ENCODE measurements at places on chromosomes 3 and 15. TPM values are rescaled to one million over a fixed set of nuclear protein-coding genes. Genes with fewer than 3 reads are reported as not detected.

GRCh38 chr3:197378985-197379718 is 80.7 kb upstream of the DLG1 start:
- no peak for DNase-seq

DNA sequence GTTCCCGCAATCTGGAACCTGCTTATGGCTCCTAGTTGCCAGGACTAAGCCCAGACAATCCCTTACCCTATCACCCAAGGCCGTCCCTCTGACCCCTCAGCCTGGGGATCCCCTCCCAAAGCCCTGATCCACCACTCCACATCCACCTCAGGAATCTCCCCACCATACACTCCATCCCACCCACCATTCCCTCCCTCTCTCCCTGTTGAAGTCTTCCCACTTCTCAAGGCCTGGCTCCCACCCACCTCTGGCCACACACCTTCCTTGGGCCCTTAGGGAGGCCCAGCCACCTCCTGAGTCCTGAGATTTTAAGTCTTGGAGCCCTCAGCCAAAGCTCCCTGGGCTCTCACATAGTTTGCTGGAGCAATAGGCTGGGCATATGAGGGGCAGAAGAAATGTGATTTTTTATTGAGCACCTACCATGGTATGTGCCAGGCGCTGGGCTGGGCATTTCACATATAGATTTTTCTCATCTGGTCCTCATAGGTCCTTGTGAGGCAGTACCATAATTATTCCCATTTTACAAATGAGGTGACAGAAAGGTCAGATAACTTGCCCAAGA is 48.1 kb downstream of the HCN4 start:
- no peak for DNase-seq

GRCh38 chr3:172595664-172596393 is 72.6 kb upstream of the TNFSF10 start:
- DNase-seq, result peak; percentile 48

DNA sequence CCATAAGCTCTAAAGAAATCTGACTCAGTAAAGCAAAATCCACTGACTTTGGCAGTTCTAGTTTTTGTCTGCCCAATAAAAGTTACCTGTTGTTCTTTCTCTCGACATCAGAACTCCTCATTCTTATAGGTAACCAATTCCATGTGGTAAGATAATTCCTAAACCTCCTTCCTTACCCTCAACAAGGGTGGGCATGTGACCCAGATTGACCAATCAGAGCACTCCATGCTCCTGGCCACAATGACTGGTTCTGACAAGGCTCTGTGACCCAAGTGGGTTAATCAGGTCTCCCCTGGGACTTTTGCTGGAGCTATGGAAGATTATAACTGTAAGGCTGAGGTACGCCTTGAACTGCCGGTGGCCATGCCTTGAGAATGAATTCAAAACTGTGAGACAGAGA is 31.7 kb downstream of the LINS1 start:
- no peak for DNase-seq

GRCh38 chr3:42541079-42541478 is 38.6 kb downstream of the VIPR1 start:
- no peak for DNase-seq

DNA sequence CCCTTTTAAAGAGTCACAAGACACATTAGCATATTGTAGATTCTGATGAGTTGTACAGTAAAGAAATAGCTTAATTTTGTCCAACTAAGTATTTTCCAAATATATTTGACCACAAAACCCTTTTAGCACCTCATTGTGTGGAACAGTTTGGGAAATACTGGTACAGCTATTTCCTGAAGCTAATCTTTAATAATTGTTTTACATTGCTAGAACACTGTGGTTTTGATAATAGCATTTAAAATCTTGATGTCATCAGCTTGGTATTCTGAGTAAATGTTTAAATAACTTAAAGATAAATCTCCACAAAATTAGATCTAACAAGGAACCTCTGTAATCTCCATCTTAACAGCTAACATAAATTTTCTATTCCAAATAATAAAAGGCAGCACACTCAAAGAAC is 140.0 kb upstream of the MLF1 start:
- no peak for DNase-seq

DNA sequence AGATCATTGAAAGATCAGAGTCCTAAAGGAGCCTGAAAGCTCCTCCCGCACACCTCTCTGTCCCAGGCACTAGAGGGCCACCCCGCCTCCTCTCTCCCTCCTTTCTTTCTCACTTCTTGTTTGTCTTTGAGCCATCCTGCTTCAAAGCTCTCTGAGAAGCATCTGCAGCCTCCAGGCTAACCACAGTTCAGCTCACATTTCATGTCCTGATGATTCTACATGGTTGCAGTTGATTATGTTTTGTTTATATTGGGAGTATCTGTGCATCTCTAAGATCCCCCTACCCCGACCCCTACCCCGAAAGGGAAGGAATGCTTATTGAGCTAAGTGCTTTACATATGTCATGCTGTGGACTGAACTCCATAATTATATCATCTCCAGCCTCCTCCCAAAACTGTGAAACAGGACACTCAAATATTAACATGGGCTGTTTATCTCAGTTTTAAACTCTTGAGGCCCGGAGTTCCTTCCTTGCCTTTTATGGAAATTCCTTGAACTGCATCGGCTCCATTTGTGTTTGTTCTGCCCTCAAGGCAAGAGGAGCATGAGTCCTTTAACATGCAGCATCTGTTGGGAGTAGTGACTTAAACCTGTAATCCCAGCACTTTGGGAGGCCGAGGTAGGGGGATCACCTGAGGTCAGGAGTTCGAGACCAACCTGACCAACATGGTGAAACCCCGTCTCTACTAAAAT is 30.9 kb downstream of the MGLL start:
- no peak for DNase-seq

- DNase-seq, result no peak
Measured at GRCh38 chr3:61323094-61323493, 71.8 kb upstream of the FHIT start.

GRCh38 chr15:61830536-61831330 is 229.5 kb downstream of the VPS13C start:
- DNase-seq, result no peak

DNA sequence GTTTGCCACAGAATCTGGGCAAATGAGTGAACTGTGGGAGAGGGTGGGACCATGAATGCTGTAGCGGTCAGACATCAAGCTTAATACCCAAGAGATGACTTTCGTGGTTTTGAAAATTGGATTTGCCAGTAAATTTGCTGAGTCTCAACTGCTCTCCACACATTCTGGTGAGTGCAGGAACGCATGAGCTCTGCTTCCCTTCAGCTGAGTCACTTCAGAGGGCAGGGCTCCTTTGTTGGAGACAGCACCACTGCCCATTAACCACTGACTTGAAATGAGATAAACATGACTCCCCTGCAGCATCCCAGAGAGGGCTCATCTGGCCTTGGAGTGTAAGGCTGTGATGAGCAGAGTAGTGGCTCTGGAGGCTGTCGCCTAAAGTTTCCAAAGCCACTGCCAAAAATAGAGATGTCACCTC is 22.6 kb downstream of the RARRES1 start:
- DNase-seq, result no peak

DNA sequence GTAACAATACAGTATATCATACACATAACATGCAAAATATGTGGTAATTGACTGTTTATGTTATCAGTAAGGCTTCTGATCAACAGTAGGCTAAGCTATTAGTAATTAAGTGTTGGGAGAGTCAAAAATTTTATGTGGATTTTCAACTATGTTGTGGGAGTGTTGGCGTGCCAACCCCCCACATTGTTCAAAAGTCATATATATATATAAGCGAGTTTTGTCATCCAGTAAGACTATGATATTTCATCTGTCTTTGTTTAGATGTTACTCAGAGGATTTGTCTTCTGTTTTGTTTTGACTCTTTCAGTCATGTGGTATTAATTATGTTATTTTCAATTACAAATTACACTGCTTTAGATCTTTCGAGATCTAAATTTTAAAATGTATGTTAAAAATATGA is 51.0 kb upstream of the RAP2B start:
- DNase-seq, result no peak

GRCh38 chr3:150341891-150342290 is 66.2 kb upstream of the TSC22D2 start:
- DNase-seq, result no peak

DNA sequence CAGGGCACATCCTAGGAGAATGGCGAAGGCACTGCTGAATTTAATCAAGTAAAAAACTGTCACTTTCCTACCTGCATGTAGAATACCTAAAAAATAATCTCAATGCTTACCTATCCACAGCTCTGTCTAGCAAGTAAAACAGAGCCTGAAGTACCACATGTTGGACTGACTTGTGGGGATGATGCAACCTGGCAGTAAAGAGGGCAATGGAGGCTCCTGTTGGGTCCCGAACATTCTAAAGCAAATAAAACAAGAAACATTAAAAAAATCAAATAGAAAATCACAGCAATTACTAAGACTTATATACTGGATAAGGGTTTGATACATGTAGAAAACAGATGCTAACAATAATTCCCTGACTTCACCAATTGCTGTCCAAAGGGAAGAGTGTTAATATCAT is 56.1 kb downstream of the PTPN9 start:
- no peak for DNase-seq

DNA sequence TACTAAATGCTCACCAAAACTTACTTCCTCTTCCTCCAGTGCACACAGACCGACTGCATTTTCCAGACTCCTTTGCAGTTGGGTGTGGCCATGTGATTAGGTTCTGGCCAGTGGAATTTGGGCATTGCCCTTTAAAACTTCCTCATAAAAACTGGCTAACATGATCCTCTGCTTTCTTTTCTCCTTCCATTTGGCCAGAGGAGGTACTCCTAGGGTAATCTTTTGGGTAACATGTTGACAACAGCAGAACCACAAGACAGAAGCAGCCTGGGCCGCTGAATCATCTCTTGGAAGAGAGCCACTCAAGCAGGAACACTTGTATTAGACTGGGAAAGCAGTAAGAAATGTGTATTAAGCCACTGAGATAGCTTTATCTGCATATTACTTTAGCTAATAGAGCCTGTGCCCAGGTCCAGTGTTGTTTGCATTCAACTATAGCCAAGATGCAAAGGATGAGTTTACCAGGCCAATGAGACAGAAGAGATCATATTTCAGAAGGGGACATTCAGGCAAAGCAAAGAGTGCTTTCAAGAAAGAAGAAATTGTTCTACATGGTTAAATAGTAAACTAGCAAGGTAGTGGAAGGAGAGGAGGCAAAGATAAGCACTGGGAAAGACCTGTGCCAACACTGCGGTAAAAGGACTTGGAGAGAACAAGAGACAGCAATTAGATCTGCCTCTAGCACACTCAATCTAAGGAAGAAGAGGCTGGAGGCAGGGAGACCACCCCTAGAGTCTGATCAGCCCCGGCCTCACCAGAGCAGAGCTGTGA is 79.8 kb downstream of the PLCH1 start:
- DNase-seq, result peak; percentile 38

DNA sequence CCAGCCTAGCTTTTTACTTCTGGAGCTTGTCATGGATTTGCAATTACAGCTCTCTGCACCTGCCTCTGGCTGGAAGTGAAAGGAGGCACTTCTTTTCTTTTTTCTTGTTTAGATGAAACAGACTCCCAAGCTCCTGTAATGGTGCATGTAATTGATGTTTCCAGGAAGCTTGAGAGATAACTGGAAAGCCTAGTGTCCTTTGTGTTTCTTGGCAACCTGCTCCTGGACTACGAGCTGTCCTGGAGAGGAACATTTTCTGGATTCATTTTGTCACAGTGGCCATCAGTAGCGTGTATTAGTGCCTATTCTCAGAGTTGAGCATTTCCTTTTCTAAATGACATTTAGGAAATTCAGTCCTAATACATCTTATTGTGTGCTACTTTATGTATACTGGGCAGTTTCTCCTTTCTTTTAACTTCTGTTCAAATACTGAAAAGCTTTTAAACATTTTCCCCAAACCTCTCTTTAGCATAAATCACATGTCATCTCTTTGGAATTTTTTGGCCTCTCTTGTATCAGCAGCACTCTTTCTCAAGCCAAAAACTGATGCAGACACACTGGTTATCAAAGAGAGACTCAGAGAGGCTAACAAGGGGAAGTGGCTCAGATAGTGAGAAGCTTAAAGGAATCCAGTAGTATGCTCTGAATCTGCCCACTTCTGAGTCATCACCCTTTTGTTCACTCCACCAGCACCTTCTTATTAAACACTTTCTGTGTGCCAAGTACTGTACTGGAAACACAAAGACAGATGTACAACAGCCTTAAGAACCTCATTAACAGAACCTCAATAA is 62.6 kb upstream of the SLC2A2 start:
- peak; percentile 18 for DNase-seq

GRCh38 chr15:90839187-90840071 is 29.0 kb upstream of the FURIN start:
- DNase-seq, result no peak

- no peak for DNase-seq
Measured at GRCh38 chr3:39712413-39713048, 96.9 kb upstream of the MYRIP start.

- DNase-seq, result no peak
Measured at GRCh38 chr15:25244731-25245585, 193.9 kb downstream of the UBE3A start.

DNA sequence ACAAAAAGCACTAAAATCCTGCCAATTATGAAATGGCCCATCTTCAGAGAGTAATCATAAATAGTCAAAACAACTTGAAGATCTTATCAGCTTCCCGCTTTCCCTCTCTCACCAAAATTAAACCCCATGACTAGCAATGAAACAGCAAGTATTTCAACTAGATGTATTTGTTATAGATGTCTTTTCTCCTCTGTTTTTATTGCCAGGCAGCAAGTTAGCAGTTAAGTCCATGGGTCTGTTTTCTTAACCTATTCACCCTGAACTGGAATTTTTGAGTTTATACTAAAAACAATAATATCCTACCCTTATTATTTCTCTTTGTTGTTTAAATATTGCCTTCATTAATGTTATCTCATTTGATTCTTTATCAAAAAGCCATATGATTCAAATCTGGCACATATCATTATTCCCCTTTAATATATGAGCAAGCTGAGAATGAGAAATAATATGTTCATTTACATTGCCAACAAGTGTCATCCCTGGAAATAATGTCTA is 23.3 kb downstream of the AQP9 start:
- DNase-seq, result no peak

DNA sequence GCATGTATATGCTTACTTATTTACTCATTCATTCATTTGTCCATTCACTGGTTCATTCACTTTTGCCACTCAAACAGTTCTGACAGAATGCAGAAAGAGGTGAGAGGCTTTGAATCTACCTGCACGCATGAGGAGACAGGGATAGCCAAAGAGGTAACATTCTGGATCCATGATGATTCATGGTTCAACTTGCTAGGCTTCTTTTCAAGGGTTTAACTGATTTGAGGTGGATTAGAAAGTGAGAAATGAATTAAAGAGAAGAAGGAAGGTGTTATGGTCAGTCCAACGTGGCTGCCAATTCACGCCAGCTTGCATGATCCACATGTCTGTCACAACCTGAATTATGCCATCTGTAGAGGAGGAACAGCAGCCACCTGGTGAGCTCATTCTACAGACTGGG is 260.6 kb downstream of the ARRDC4 start:
- DNase-seq, result no peak

ADPRH gene
- total RNA-seq, result 1.5 TPM

RHCG gene
- total RNA-seq, result not detected

TMEM158 gene
- 25.8 TPM for total RNA-seq

PLA2G4F gene
- total RNA-seq, result 0.05 TPM

EXD1 gene
- not detected for total RNA-seq

RETNLB gene
- not detected for total RNA-seq
